ENCODE measurements at places on chromosomes 12 and 14.

GRCh38 chr12:4117386-4118016 lies 156.1 kb upstream of the CCND2 start:
- no peak for DNase-seq

DNA sequence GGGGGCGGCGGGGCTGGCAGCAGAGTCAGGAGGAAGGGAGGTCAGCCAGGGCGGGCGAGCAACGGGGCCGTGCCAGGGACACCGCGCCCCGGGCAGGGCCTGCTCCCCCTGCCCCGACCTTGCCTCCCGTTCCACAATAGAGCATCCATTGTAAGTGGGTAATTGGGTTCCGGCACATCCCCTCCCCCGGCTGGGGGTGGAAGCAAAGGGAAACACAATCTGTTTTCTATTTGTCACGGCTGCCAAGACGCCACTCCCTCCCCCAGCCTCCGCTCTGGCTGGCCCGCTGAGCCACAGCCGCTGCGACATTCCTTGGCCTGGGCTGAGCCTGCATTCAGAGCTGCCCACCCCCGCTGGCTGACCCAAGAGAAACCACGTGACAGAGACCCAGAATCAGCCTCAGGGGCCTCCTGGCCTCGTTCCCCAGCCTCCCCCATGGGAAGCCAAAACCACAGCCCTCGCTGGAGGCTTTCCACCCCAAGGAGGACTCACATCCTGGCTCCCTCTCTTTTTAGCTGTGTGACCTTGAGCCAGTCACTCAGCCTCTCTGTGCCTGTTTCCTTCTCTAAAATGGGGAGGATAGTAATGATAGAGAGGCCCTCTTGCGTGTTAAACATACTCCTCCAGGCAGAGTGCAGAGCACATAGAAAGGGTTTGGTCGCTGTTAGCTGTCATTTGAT lies 117.6 kb downstream of the SCARB1 start:
- no peak for DNase-seq

- no peak for DNase-seq
These were observed 5.2 kb upstream of the RAD52 start for GRCh38 chr12:954741-955140.

GRCh38 chr14:95697764-95698163 lies 11.5 kb downstream of the TCL1B start:
- peak; percentile 38 for DNase-seq

GRCh38 chr12:14959463-14959862 lies 1.9 kb downstream of the ARHGDIB start:
- DNase-seq = no peak

GRCh38 chr12:68780731-68781130 lies 27.2 kb upstream of the MDM2 start:
- DNase-seq = no peak

DNA sequence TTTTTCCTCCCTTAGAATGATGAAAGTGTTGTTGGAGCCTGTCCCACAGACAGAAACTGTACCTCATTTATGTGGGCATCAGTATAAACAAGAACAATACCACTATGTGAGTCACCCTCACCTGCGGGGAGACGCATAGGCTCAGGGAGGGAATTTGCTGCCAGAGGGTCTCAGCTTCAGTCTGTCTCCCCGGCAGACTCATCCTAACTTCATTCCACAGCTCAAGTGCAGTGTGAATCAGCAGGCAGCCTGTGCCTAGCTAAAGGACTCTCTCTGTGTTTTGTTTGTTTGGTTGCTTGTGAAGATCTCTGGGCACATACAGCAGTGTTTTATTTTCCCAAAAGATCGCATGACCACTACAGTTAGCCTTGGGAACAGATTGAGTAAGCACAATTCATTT lies 98.9 kb downstream of the PRKCH start:
- no peak for DNase-seq

GRCh38 chr14:80211153-80212022 lies at the start of gene DIO2:
TSS of gene DIO2 (minus strand) at chr14:80211504. CDS start at chr14:80211472, 32 bp downstream.
- DNase-seq = no peak

GRCh38 chr14:83260751-83261150 lies 1727.1 kb upstream of the SEL1L start:
- DNase-seq = no peak

GRCh38 chr14:106419376-106419965 lies 893.1 kb downstream of the TMEM121 start:
- no peak for DNase-seq

- DNase-seq = no peak
These were observed 49.3 kb upstream of the TMPO start for GRCh38 chr12:98465950-98466602.
